Breast epithelium (tissue), 4 donors: ENCODE measurements at places on chromosomes 1 and 21.
A peak's percentile ranks its signal among the peaks of the same experiment; 100 is the strongest.

DNA sequence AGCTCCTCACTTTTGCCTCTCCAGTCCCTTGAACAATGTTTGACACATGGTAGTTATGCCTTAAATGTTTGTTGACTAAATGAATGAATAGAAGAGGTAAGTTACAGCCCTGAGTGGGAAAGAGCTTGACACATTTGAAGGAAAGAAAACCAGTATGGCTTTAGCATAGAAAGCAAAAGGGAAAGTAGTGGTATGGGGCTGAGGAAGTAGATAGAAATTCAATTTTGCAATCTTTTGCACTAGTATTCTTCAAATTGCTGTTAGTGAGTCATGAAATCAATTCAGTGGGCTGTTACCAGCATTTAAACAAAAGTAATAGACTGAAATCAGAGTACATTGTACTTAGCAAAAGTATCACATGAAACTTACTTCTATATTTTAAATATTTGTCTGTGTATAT is 21.1 kb downstream of the PLA2G4A start:
- H3K36me3 ChIP-seq = no peaks in the 10 kb centered on the region
- no peak overlapping the region for H3K4me3 ChIP-seq
- no peak for DNase-seq
- peak overlapping the region; percentile 1 for H3K27ac ChIP-seq

DNA sequence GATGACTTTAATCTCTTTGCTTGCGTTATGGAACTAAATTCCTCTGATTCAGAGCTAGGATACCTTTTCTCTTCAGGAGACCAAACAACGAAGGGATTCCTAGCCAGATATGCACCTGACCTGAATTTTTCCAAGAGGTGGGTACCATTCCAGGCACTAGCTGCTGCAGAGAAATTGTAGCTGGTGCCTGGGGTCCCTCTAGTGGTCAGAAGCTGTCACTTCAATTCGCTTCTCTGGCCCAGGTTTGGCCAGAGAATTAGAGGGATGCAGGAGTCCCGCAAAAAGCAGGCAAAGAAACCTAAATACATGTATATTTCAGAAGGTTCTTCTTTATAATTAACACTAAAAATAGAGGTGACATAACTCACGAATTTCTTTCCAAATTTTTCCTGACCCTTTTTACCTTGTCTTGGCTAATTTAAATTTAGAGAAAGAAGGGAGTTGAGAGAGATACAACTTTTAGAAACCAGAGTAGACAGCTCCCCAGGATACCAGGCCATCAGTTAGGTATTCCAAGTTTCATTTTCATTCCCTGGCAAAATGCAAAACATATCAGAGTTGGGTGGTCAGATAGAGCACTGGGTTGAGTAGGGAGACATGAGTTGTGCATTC is 9.6 kb downstream of the ACKR1 start:
- DNase-seq = no peak
- no peak overlapping the region for H3K4me3 ChIP-seq
- no peaks in the 10 kb centered on the region for H3K4me1 ChIP-seq
- H3K27ac ChIP-seq = no peak overlapping the region
- no peaks in the 10 kb centered on the region for H3K27me3 ChIP-seq
- no peaks in the 10 kb centered on the region for H3K36me3 ChIP-seq

GRCh38 chr21:30613836-30614235 is at the start of gene KRTAP6-1:
KRTAP6-1 (minus strand) TSS chr21:30613930; CDS start chr21:30613904, 26 bp downstream.
- no peak within 1 kb of the TSS for H3K4me3 ChIP-seq
- no peaks in the 10 kb centered on the region for H3K36me3 ChIP-seq
- no peaks in the 10 kb centered on the region for H3K4me1 ChIP-seq
- DNase-seq = no peak

DNA sequence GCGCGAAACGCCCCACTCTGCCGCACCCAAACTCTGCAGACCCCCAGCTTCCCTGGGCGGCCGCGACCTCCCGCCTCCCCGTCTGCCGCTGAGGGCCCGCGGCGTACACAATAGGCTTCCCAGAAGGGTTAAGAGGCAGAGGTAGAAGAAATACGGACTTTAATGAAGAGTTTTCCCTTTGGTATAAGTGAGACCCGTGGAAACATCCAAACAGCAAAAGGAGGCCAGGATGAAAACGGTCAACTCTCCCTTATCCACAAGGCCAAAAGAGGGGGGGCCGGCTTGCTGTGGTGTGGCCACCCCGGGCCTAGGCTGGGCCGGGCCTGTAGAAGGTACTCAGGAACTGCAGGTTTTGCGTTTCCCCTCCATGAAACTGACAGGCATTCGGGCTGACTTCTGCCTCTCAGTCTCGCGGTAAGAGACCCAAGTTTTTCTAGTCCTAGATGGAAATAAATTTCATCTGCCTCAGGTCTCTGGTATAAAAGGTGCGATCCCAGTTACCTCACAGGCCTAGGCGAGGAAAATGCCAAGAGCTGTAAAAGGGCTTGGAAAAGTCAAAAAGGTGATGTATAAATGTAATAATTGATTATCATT is 671 bp upstream of the PYGO2 start:
- no peaks in the 10 kb centered on the region for H3K36me3 ChIP-seq
- no peak for DNase-seq
- H3K27ac ChIP-seq = peak overlapping the region; percentile 97
- H3K27me3 ChIP-seq = no peaks in the 10 kb centered on the region

DNA sequence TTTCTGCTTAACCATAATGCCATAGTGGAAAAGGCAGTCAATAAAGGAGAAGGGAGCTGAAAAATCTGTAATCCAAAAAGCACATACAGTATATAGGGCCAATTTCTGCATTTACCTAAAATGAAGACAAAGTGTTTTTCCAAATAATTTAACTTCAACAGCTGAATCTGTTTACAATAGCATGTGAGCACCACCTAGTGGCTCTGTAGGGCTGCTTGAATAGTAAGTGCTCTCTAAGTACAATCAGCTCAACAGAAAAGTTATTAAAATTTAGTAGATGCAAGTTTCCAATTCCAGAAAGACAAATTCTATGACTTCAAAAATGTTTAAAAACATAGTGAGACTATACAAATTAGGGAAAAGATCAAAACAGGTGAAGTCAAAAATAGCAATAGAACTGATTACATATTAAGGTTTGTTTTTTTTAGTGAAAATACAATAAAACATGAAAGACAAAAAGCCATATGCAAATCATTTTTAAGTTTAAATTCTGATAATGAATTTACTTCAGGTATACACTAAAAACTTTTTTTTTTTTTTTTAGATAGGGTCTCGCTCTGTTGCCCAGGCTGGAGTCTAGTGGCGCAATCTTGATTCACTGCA is 220.0 kb downstream of the SETD4 start:
- H3K4me3 ChIP-seq = no peak overlapping the region
- no peak overlapping the region for H3K27ac ChIP-seq
- peaks cover 6% of the 10 kb centered on the region for H3K4me1 ChIP-seq
- DNase-seq = no peak

GRCh38 chr1:154593390-154593789 is 14.6 kb downstream of the ADAR start:
- H3K36me3 ChIP-seq = peaks cover 47% of the 10 kb centered on the region
- DNase-seq = no peak
- no peak overlapping the region for H3K4me3 ChIP-seq
- no peaks in the 10 kb centered on the region for H3K4me1 ChIP-seq

DNA sequence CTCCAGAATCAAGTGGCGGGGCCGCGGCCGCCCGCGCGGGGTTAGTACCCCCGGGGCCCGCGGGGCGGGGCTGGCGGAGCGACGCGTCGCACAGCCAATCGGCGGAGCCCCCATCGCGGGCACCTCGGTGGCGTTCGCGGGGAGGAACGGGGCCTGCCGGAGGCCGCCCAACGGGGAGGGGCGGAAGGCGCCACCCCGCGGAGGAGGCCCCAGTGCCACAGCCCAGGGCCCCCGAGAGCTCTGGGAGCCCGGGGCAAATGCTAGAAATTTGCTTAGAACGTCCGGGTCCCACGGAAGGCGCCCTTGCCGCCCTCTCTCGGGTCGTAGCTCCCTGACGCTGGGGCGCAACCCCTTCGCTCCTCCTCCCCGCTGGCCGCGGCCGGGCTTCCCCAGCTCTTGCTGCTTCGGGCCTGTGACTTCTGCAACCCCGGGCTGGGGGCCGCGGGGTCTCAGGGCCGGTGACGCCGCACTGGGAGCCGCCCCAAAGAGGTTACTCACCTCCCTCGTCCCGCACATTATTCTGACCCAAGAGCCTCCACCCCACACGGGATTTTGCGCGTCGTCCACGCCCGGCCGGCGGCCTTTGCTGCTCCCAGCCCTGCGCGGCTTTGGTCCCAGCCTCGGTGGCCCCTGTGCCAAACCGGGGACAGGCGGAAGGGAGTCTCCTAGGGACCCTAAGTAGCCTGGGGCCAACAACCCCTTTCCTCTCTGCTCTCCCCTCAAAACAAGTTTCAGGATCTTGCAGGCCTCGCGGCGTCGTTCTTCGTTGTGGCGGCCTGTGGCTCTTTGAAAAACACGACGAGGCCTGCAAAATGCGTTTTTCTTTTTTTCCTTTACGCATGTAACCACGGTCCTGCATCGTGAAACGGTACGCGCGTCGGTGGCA is at the start of gene RUNX3:
RUNX3 (minus strand) TSS at position 17 of the 886 bp plus-strand sequence. CDS start 408 bp downstream, outside the sequence.
- H3K27me3 ChIP-seq = peaks cover 76% of the 10 kb centered on the region
- no peak for DNase-seq
- H3K4me1 ChIP-seq = no peaks in the 10 kb centered on the region
- H3K27ac ChIP-seq = peak within 1 kb of the TSS; percentile 71
- H3K36me3 ChIP-seq = no peaks in the 10 kb centered on the region

DNA sequence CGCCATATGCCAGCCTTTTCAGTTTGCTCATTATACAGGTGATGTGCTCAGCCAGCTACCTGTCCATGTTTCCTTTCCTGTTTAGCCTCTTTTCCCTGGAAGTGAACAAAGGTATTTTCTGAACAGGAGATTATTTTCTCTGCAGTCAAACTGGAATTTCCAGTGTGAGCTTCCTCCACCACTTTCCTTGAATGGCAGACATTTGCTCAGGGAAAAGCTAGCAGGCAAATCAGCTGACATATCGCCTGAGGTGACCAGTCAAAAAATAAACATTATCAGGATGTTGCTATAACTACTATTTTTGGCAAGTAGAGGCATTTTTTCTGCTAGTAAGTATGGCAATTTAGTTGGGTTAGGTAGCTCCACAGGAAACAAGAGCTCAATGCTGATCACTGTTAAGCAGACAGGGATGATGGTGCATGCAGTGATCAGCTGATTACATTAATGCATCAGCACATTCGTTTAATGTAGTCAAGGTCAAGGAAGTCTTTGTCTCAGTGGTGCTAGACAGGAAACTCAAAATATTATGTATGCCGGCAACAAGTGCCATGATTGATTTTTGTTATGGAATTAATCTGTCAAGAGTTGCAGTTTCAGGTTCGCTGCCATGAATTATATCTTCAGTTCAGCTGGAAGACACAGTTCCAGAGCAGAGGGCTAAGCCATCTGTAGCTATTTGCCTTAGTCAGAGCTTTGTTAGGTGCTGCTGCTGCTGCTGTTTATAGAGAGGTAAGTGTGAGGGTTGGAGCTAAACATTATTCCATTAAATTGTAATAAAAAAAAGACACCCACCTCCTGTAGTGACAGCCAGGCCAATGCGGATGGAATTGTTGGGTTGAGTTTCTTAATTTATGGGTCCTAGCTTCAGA is 179.7 kb upstream of the ST6GALNAC5 start:
- no peaks in the 10 kb centered on the region for H3K4me1 ChIP-seq
- no peak overlapping the region for H3K4me3 ChIP-seq

- DNase-seq = no peak
- H3K27ac ChIP-seq = no peak overlapping the region
- no peak overlapping the region for H3K4me3 ChIP-seq
- H3K27me3 ChIP-seq = no peaks in the 10 kb centered on the region
- H3K36me3 ChIP-seq = no peaks in the 10 kb centered on the region
Measured at GRCh38 chr1:183353597-183353996, 64.6 kb downstream of the NMNAT2 start.

DNA sequence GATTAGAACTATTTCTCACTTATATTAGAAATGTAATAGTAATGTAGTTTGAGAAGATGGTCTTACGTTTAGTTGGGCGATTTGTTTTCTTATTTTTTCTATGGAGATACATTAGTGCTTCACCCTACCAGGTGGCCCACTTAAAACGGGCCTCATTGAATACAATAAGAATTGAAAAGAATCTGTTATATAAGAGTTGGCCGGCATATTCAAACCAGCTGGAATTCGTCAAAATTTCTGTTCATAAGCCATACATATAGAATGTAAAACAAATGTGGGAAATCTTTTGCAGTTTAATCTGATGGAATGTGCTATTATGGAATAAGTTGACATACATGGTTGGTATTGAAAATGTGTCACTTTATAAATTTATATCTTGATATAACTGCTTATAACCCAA is 96.4 kb upstream of the C1orf105 start:
- no peak overlapping the region for H3K27ac ChIP-seq
- no peaks in the 10 kb centered on the region for H3K27me3 ChIP-seq
- no peak for DNase-seq
- H3K4me1 ChIP-seq = no peaks in the 10 kb centered on the region
- H3K36me3 ChIP-seq = no peaks in the 10 kb centered on the region

- H3K36me3 ChIP-seq = no peaks in the 10 kb centered on the region
- H3K27ac ChIP-seq = no peak overlapping the region
- no peaks in the 10 kb centered on the region for H3K4me1 ChIP-seq
- peaks cover 7% of the 10 kb centered on the region for H3K27me3 ChIP-seq
- no peak for DNase-seq
- H3K4me3 ChIP-seq = no peak overlapping the region
Measured at GRCh38 chr1:160058087-160058486, 11.9 kb downstream of the KCNJ10 start.

- peak overlapping the region; percentile 34 for H3K4me3 ChIP-seq
- H3K27ac ChIP-seq = peak overlapping the region; percentile 74
- H3K36me3 ChIP-seq = no peaks in the 10 kb centered on the region
- DNase-seq = no peak
- no peaks in the 10 kb centered on the region for H3K27me3 ChIP-seq
- H3K4me1 ChIP-seq = no peaks in the 10 kb centered on the region
Measured at GRCh38 chr1:16386454-16387113, 19.5 kb downstream of the SZRD1 start.

- no peaks in the 10 kb centered on the region for H3K36me3 ChIP-seq
- no peak overlapping the region for H3K4me3 ChIP-seq
- no peak for DNase-seq
- H3K27ac ChIP-seq = no peak overlapping the region
- H3K27me3 ChIP-seq = no peaks in the 10 kb centered on the region
Measured at GRCh38 chr1:88302843-88303486, 381.1 kb upstream of the PKN2 start.

DNA sequence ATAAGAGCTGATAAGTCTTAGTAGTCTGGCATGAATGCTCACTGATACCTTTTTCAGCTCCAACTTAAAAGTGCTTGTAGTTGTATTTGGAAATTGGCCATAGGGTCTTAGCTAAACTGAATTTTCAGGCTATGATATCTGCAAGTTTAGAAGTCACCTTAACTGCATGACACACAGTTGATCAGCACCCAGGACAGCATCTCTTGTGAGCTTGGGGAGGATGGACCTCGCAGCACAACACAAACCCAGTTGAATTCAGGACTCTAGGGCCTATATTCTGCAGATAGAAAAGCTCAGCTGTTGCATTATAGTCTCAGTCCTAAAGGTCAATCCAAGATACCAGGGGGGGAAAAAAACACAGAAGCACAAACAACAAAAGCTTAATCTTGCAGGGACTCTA is 394.3 kb downstream of the KCNH1 start:
- H3K27ac ChIP-seq = no peak overlapping the region
- no peaks in the 10 kb centered on the region for H3K36me3 ChIP-seq
- no peaks in the 10 kb centered on the region for H3K4me1 ChIP-seq
- no peaks in the 10 kb centered on the region for H3K27me3 ChIP-seq
